ENCODE measurements at places on chromosomes 16 and 17. TPM values are rescaled to one million over a fixed set of nuclear protein-coding genes. Genes with fewer than 3 reads are reported as not detected.

DNA sequence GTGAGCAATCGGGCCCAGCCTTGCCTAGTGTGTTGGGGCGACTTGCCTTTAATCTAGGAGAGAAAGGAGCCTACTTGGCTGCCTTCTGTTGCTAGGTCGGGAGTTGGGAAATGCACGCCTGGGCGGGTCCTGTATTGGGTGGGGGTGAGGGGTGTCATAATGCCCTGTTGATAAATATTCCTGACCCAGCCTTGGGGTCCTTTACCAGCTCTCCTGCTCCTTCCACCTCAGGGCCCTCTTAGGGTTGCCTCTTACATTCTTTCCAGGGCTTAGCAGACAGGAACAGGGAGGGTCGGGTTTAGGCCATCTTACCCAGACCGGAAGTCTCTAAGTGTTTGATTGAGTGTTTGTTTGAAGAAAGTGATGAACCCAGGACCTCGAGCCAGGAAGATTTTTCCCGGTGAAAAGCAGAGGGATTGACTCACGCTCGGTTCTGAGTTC is 112.9 kb downstream of the SEC14L1 start:
- H3K27me3 ChIP-seq, result no peaks in the 10 kb centered on the region
- H3K4me1 ChIP-seq, result peaks cover 33% of the 10 kb centered on the region
- no peak overlapping the region for H3K4me3 ChIP-seq
- peak; percentile 59 for DNase-seq
- no peak overlapping the region for H3K27ac ChIP-seq

GRCh38 chr17:38921756-38922411 is 3.5 kb upstream of the LASP1NB start:
- no peaks in the 10 kb centered on the region for H3K27me3 ChIP-seq
- DNase-seq, result no peak
- H3K4me1 ChIP-seq, result peaks cover 6% of the 10 kb centered on the region
- no peak overlapping the region for H3K27ac ChIP-seq

- no peaks in the 10 kb centered on the region for H3K27me3 ChIP-seq
- H3K27ac ChIP-seq, result no peak overlapping the region
- no peak for DNase-seq
- no peak overlapping the region for H3K4me3 ChIP-seq
- peaks cover 3% of the 10 kb centered on the region for H3K4me1 ChIP-seq
Observed at GRCh38 chr17:76179496-76180467, 38.7 kb upstream of the FOXJ1 start.

GRCh38 chr17:72439893-72440502 is 319.2 kb downstream of the SOX9 start:
- no peaks in the 10 kb centered on the region for H3K4me1 ChIP-seq
- H3K36me3 ChIP-seq, result no peaks in the 10 kb centered on the region
- H3K27me3 ChIP-seq, result no peaks in the 10 kb centered on the region
- DNase-seq, result no peak

GRCh38 chr16:86427433-86427851 is 82.9 kb upstream of the FOXF1 start:
- peak; percentile 47 for DNase-seq
- H3K36me3 ChIP-seq, result no peaks in the 10 kb centered on the region
- H3K27me3 ChIP-seq, result peaks cover 10% of the 10 kb centered on the region
- H3K4me1 ChIP-seq, result no peaks in the 10 kb centered on the region
- H3K4me3 ChIP-seq, result no peak overlapping the region

GRCh38 chr16:56081371-56081770 is 109.9 kb upstream of the GNAO1 start:
- no peak overlapping the region for H3K4me3 ChIP-seq
- H3K27me3 ChIP-seq, result no peaks in the 10 kb centered on the region
- H3K36me3 ChIP-seq, result no peaks in the 10 kb centered on the region
- no peaks in the 10 kb centered on the region for H3K4me1 ChIP-seq
- DNase-seq, result no peak

Gene UNC45B
- total RNA-seq, result not detected

DNA sequence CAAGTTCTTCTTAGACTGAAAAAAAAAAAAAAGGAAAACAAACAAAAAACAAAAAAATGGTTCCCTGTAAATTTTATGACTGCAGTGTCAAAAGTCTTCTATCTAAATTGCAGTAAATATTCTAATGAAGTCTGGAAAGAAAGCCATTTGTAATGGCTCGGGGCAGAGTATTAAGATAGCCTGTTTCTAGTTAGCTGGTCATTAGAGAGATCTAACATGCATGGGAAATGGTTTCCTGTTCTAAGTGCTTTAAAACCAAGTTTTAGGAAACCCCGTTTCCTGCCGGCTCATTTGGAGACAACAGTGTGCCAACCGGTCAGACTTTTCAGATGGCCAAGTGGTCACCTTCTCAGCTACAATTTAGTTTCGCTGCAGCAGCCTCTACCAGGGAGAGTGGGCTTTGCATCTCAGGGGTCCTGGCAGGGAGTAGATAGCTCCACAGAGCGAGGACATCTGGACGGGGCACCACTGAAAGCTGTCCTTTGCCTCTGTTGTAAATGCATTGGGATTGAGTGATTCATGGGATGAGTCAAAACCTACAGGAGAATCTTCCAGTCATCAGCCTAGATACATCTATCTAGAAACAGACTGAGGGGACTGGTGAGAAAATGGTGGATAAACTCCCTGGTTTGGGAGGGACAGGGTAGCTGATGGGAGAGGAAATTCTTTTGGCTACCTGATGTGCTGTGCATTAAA is 473.2 kb upstream of the SALL1 start:
- H3K27ac ChIP-seq, result no peak overlapping the region
- no peak overlapping the region for H3K4me3 ChIP-seq
- no peak for DNase-seq
- H3K27me3 ChIP-seq, result no peaks in the 10 kb centered on the region

DNA sequence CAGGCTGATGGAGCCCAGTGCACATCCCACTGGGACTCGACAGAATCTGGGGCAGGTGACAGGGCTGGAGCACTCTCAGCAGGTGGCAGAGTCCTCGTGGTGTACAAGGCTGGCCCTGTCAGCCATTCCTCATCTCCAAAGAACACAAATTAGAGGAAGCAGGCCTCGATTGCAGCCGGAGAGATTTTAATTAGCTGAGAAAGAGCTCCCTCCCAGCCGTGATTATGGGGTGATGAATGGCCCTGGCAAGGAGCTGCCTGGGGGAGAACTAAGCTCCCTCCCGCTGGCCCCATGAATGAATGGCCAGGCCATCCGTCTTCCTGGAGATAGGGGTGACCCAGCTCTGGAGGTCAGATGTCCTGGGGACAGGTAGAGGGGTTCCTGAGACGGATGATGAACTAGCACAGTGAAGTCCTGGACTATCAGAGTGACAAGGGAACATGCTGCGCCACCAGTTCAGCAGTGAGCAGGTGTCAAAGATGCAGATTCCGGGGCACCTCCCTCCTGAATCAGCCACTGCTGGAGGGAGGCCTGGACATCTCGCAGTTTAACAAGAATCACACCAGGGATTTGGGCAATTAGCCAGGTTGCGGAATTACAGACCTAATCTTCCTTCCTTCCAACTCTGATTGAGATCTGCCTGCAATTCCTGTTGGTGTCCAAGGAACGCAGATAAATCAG is 35.5 kb downstream of the PIMREG start:
- H3K4me3 ChIP-seq, result no peak overlapping the region
- peaks cover 10% of the 10 kb centered on the region for H3K27me3 ChIP-seq
- H3K4me1 ChIP-seq, result no peaks in the 10 kb centered on the region

DNA sequence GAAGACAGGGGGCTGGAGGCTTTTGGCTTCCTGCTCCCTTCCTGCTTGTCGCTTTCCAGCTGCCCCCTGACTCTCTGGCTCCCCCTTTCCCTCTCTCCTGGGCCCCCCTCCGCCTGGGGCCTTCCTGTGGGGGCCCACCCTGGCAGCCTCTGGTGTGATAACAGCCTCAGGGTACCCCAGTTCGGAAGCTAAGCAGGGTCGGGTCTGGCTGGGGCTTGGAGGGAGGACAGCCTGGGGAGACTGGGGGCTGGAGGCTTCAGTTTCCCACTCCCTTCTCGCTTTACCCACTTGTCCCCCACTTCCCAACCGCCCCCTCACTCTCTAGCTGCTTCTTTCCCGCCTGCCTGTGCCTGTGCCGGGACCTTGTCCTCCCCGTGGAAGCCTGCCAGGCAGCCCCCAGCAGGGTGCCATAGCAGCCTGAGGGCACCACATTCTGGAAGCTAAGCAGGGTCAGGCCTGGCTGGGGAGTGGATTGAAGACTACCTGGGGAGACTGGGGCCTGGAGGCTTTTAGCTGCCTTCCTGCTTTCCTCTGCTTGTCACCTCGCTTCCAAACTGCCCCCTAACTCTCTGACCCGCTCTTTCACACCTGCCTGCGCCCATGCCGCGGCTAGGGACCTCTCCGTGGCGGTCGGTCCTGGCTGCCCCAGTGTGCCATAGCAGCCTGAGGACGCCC is 2275.5 kb downstream of the TP53TG3F start:
- H3K4me3 ChIP-seq, result no peak overlapping the region
- H3K27me3 ChIP-seq, result no peaks in the 10 kb centered on the region
- H3K27ac ChIP-seq, result no peak overlapping the region
- no peaks in the 10 kb centered on the region for H3K4me1 ChIP-seq
- H3K36me3 ChIP-seq, result no peaks in the 10 kb centered on the region

- no peaks in the 10 kb centered on the region for H3K4me1 ChIP-seq
- no peak overlapping the region for H3K27ac ChIP-seq
- no peak for DNase-seq
- H3K27me3 ChIP-seq, result no peaks in the 10 kb centered on the region
- no peak overlapping the region for H3K4me3 ChIP-seq
Observed at GRCh38 chr16:55221836-55222235, 102.2 kb upstream of the IRX6 start.

GRCh38 chr17:34237458-34237857 is 17.6 kb upstream of the CCL2 start:
- H3K4me1 ChIP-seq, result peaks cover 41% of the 10 kb centered on the region
- no peaks in the 10 kb centered on the region for H3K27me3 ChIP-seq
- H3K36me3 ChIP-seq, result no peaks in the 10 kb centered on the region
- DNase-seq, result no peak
- H3K4me3 ChIP-seq, result no peak overlapping the region

- H3K36me3 ChIP-seq, result no peaks in the 10 kb centered on the region
- H3K27me3 ChIP-seq, result no peaks in the 10 kb centered on the region
- H3K27ac ChIP-seq, result no peak overlapping the region
- H3K4me3 ChIP-seq, result no peak overlapping the region
Observed at GRCh38 chr17:50458701-50459676, 9.7 kb downstream of the CHAD start.

DNA sequence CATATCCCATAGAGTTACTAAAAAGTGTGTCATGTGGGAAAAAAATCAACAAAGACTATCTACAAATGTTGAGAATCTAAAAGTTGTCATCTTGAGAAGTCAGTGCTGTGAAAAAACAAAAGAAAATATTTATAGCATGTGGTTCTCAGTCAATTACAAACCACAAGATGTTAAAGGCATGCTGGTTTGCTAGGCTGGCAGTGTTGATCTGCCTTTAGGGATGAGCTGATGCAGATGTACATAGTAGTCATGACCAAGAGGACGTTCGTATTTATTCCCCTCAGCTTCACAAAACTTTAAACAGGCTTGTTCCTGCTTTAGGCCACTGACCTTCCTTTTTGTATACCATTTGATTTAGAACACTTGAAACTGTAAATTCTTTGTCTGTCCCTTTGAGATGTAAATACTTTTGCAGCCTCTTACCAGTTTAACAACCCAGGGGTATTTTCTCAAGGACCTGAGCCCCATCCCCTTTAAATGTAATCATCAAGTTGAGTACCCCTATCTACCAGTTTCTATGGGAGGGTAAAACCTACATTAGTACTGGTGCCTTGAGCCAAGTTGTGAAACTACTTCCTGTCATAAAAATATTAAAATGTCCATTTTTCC is 446.6 kb downstream of the KCNJ18 start:
- H3K36me3 ChIP-seq, result no peaks in the 10 kb centered on the region
- no peaks in the 10 kb centered on the region for H3K27me3 ChIP-seq
- no peak overlapping the region for H3K4me3 ChIP-seq
- H3K27ac ChIP-seq, result no peak overlapping the region

DNA sequence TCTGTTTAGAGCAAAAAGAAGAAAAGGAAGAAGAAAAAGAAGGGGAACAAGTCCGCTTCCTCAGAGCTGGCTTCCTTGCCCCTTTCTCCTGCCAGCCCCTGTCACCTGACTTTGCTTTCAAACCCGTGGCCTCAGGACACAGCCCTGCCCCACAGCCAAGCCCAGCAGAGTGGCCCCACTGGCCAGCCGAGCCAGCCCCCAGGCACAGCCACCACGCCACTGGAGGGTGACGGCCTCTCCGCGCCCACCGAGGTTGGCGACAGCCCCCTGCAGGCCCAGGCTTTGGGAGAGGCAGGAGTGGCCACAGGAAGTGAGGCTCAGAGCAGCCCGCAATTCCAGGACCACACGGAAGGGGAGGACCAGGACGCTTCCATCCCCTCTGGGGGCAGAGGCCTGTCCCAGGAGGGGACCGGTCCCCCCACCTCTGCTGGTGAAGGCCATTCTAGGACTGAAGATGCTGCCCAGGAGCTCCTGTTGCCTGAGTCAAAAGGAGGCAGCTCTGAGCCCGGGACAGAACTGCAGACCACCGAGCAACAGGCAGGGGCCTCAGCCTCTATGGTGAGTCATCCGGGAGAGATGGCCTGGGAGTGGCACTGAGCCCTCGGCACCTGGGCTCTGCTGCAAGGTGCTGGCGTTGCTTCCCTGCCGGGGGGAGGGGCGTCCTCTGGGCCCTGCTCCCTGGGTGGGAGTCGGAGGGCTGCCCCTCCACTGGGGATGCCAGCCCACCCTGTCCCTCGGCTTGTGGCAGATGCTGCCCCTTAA is 27.3 kb downstream of the RNF213 start:
- DNase-seq, result no peak
- no peak overlapping the region for H3K4me3 ChIP-seq

DNA sequence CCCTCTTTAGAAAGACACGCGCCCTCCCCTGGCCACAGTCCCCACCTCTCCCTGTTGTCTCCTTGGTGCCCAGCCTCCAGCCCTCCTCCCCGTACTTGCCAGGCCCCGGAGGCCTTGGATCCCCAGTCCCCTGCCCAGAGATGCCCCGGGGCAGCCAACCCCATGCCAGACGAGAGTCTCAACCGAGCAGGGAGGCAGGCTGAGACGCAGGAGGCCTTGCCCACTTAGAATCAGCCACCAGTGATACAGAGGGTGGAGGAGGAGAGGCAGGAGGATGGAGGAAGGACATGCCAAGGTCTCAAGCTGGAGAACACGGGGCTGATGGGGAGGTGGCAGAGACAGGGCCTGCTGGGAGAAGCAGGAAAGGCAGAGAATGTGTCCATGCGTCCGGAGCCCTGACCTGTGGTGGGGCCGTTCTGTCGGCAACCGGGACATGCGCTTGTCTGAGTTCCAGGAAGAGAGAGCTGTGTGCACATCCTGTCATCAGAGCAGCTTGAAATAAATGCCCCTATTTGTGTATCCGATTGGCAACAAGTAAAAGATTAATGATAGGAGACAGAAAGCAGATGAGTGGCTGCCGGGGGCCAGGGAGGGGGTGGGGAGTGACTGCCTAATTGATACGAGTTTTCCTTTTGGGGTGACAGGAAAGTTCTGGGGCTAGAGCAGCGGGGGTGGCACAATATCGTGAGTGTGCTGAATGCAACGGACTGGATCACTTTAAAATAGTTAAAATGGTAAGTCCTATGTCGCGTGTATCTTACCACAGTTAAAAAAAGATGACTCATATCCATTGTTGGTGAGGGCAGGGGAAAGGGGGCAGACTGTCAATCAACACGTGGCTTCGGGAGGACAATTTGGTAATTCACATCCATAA is 44.7 kb upstream of the MEAK7 start:
- no peak overlapping the region for H3K4me3 ChIP-seq
- H3K36me3 ChIP-seq, result no peaks in the 10 kb centered on the region
- H3K27me3 ChIP-seq, result peaks cover 4% of the 10 kb centered on the region
- DNase-seq, result no peak

Gene MYH3
- total RNA-seq, result 1.9 TPM

Data from astrocyte (in vitro differentiated cells and primary cell).